8988T (cell line): ENCODE measurements at places on chromosomes 6 and 20.

DNA sequence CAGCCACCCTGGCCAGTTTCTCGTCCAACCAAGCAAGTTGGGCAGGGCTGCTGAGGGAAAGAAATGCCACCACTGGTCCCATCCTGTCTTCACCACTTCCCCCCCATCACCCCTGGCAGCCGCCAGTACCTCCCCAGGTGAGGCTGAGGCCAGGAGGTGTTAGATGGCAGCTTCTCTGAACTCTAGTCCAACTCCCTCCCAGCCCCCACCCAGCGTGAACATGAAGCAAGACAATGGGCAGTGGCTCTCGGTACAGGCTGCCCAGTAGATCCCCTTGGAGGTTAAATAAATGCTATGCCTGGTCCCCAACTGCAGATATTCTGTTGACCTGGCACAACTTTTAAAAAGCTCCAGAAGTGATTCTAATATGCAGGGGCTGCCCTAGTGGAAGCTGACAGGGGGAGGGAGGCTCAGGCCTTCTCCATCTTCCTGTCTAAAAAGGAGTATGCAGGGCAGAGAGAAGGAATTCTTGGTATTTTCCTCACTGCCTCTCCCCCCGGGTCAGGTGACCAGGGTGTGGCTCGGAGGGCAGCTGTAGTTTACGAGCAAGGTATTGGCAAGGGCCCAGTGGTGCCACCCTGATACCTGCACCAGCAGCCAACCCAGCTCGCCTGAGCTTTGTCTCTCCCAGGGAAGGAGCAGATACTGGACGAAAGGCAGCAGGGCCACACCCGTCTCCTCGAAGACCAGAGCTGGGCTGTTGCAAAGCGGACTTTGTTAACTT is 25.7 kb downstream of the KCNK5 start:
- DNase-seq: peak; percentile 63

DNA sequence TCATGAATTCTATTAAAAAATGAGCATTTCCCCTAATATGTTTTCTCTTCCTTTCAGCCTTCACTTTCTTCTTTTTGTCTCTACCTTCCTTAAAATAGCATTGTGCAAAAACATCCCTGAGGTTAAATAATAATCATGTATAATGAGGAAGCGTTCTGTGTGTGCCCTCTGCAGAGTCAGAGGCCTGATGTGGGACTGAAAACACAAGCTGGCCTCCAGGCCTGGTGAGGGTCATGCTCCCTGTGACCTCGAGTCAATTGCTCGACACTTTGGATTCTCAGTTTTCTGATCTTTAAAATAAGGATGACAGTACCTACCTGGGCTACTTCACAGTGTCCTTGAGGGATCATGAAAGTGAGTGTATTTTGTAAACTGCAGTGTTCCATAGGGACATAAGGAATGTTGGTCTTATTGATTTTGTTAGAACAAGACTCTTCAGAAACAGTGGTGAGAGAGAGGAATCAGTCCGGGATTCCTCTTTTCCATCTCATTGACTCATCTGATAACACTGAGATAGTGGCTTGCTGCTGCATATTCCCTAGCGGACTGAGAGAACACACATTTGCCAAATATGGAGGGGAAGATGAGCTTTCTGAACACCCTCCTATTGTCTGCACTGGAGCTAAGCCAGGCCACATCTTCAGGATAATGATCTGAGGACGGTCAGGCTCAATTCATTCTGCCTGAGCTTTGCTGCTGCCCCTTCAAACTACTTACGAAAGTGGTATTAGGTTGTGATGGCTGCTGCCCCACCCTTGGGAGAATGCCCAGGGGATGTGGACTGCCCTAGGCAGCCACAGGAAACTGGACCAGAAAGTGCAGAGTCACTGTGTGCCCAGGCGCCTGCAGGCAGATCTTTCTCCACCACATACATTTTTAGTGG is 39.6 kb upstream of the PDE7B start:
- DNase-seq: no peak

GRCh38 chr6:117776441-117776840 is 101.2 kb downstream of the NUS1 start:
- DNase-seq: no peak

DNA sequence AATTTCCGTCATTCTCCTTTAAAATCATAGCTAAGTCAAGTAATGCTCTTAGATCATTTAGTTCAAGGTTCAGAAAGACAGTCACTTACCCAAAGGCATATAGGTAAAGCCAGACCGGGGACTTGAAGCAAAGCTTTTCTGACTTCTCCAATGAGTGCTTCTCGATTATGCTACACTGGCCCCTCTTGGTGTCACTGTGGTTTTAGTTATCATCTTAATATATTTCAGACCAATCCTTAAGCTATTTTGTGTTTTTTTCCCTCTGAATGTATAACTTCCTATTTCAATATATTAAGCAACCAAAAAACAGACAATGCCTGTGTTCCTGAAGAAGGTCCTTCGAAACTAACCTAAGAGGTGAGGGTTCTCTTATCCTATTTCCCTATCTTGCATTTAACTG is 3.9 kb downstream of the PRDM1 start:
- DNase-seq: no peak

- DNase-seq: no peak
Measured at GRCh38 chr6:149044528-149044927, 273.0 kb upstream of the TAB2 start.

DNA sequence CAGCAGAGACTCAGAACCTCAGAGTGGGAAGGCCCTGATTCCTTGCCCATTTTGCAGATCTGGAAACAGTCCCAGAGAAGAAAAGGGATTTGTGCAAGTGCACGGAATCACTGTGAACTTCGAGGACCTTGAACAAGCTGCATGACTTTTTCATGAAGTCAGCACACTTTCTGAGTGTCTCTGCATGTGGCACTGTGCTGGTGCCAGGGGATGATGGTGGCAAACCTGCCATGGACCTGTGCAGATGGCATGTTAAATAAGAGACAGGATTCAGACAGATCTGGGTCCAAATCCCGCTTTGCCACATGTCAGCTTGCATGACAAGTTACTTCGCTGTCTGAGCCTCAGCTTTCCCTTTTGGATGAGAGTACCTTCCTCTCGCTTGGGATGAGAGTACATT is 26.8 kb downstream of the ZNF831 start:
- DNase-seq: no peak

- no peak for DNase-seq
Measured at GRCh38 chr20:16596991-16597390, 23.7 kb upstream of the KIF16B start.

- DNase-seq: no peak
Measured at GRCh38 chr6:136790411-136791295, 1.6 kb downstream of the MAP3K5 start.

- DNase-seq: no peak
Measured at GRCh38 chr6:158839796-158840195, 20.6 kb upstream of the EZR start.

DNA sequence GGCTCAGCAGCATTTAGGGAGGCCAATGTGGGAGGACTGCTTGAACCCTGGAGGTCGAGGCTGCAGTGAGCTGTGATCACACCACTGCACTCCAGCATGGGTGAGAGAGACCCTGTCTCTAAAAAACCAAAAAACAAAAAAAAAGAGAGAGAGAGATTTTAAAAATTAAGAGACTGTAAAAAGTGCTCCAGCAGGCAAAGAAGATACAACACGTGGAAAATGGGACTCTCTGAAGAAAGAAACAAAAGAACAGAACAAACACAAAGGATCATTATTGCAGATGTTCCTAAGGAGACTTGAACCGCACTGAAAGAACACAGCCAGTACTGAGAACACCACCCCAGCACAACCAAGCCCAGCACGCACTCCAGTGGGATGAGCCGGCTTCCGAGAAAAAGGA is 74.2 kb downstream of the TAF4 start:
- DNase-seq: no peak

DNA sequence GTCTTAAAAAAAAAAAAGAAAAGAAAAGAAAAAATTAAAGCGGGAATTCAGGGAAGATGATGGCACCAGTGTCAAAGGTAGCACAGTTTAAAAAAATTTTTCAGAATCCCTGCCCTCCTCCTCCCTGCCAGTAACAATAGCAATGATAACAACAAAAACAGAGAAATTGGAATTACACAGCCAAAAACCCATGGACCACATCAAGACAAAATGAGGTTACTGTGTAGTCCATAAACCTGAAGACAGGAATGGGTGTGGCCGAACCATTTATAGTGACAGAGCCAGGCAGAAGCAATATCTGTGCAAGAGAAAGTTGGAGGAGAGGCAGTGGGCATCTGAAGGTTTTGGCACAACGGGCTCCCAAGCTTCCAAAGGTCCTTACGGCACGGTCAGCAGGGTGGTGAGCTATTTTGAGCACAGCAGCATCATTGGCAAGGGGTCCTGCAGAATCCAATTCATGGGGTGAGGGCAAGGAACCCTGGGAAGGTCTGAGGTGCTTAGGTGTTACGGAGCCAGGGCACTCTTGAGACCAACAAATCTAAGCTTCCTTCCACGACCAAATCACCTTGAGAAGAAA is 202.3 kb downstream of the GMPR start:
- DNase-seq: no peak

DNA sequence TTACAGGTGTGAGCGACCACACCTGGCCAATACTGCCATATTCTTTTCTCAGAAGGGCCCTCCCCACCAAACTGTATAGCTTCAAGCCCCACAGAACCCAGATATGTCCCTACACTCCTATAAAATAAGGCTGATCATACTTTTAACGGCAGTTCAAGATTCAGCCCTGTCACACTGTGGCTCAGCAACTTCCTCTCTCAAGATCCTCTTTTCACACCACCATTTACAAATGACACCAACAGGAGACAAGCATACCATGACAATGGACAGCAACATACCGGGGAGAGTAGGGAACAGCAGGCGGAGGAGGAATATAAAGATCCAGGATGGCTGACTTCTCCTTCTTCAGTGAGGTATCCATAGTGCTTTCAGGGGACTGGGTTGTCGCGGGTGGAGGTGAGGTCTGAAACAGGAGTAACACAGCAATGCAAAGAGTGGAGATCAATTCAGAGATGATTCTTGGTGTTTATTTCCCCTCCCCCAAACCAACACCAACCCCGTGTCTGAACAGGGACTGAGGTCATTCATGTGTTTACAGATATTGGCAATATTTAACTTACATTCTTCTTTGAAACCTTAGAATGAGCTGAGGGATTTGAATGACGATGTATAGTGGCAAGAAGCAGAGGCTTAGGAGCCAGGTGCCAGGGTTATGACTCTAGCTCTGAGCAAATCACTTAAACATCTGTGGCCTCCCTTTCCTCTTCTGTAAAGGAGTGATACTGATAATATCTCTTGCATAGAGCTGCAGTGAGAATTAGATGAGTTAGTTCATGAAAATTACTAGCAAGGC is 57.6 kb upstream of the IPCEF1 start:
- no peak for DNase-seq

DNA sequence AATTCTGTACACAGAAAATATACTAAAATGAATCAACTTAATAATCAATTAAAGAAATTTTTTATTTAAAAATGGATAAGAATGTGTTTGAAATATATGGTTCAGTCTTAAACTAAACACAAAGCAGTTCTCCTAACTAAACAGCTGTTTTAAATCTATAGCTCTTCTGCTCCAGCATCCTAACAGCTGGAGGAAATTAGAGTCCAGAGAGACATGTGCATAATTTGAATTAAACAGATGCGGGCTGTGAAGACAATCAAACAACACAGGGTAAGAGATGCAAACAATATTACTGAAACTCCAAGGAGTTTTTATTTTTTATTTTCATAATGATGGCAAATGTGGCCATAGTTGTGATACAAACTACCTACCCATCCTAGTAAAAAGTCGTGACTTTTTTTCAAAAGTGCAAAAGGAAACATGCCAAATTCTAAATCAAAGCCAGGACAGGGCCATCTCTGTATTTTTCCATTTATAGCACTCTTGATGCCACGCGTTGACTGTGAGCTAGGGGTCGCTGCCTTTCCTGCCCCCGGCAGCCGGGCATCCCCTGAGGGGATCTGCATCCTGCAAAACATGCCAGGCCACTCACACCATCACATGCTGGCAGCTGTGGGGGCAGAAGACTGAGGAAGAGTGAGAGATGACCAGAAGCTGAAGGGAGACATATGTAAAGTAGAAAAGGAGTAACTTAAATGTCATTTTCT is 310.6 kb downstream of the PRKN start:
- DNase-seq: no peak

GRCh38 chr6:140599916-140600315 is 1225.5 kb upstream of the CITED2 start:
- DNase-seq: no peak

GRCh38 chr6:11586536-11586935 is 49.0 kb downstream of the TMEM170B start:
- no peak for DNase-seq

DNA sequence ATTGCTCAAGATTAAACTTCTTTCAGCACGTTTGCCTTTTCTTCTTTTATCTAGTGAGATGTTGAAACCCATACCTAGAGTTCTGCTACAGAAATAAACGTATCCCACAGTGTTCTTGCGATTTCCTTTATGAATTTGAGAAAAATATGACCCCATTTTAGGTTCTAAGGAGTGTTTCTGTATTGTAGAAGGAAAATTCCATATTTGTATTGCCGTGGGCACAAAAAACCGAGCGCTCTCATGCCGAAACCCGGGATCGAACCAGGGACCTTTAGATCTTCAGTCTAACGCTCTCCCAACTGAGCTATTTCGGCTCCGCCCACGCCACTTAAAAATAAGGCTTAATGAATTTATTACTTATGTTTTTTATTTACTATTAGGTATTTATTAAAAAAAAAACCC is 23.7 kb downstream of the ZNF311 start:
- DNase-seq: no peak

GRCh38 chr20:49482621-49483017 is at the start of gene KCNB1:
KCNB1 (minus strand) TSS chr20:49482668; CDS start chr20:49482480, 188 bp downstream.
- DNase-seq: peak; percentile 50

- no peak for DNase-seq
Measured at GRCh38 chr6:90709431-90709996, 122.6 kb upstream of the MAP3K7 start.

DNA sequence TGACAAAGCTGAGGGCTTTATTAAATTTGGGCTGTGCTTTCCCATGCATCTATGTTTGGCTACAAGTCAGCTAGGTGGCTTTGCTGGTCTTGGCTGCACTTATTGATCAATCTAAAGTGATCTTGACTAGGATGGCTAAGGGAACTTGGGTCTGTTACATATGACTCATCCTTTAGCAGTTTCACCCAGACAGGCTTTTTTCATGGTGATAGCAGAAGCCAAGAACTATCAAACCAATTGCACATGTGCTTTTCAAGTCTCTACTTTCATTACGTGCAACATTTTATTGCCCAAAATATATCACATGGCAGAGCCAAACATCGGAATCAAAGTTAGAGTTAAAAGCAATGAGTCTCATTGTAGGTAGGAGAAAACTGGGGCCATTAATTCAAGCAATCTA is 626.3 kb downstream of the TENT5A start:
- no peak for DNase-seq

DNA sequence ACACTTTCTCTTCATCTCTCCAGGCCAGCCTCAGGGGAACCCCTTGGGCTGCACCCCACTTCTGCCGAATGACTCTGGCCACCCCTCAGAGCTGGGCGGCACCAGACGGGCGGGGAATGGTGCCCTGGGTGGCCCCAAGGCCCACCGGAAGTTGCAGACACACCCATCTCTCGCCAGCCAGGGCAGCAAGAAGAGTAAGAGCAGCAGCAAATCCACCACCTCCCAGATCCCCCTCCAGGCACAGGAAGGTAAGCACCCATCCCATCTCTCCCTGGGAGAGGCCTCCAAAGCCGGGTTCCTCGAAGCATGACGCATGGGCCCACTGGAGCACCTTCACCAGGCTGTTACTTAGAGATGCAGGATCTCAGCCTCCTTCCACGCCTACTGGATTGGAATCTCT is 11.3 kb downstream of the MDFI start:
- DNase-seq: no peak

GRCh38 chr6:107348224-107348623 is 111.1 kb downstream of the PDSS2 start:
- DNase-seq: no peak
